ENCODE measurements at places on chromosomes 12 and 14.

DNA sequence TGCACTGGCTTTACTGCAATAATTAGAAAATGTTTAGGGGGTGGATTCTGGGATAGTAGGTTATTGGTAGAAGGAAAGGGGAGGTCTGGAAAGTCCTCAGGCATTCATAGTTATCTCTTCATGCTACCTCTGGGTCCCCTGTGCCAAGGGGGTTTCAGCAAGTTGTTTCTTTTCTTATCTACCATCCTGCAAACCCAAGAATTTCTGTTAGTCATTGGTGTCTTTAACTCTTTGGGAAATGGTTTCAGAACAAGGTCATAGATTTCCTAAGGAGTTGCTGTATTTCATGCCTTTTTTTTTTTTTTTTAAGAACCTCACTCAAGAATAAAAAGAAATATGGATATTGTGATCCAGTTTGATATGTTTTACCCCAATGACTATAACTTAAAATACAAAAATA lies 63.6 kb downstream of the SLC4A8 start:
- no peak for DNase-seq

- DNase-seq = peak; percentile 58
Observed at GRCh38 chr12:57086493-57087009, 2.4 kb upstream of the NAB2 start.

DNA sequence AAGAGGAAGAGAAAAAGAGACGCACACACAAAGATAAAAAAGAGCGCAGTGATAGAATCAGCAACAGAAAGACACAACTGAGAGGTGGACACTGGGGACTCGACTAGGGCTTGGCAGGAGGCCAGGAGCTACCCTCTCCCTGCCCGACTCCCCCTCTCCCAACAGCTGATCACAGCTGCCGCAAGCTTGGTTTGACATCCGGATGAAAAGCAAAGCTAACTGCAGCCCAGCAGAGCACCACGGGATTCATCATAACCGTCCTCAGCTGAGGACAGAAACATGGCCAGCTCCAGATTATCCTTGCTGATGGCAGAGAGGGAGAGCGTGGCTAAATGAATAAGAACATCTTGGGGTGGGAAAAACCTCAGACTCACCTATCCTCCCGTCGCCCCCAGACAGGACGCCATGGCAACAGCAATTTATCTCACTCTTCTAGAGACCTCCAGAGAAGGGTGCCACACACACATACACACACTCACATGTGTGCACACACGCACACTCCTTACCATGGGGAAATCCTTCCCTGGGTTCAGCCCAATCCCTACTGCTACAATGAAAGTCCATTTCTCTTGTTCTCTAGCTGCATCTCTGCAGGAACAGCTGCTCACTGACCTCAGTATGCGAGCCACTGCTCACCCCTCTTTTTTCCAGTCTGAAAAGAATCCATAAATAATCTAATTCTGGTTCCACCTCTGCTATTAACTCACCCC lies 135.3 kb downstream of the NTF3 start:
- no peak for DNase-seq

GRCh38 chr12:120025640-120026039 lies 36.6 kb downstream of the BICDL1 start:
- DNase-seq = no peak

- DNase-seq = no peak
Observed at GRCh38 chr12:70661466-70662161, 24.4 kb upstream of the PTPRB start.

DNA sequence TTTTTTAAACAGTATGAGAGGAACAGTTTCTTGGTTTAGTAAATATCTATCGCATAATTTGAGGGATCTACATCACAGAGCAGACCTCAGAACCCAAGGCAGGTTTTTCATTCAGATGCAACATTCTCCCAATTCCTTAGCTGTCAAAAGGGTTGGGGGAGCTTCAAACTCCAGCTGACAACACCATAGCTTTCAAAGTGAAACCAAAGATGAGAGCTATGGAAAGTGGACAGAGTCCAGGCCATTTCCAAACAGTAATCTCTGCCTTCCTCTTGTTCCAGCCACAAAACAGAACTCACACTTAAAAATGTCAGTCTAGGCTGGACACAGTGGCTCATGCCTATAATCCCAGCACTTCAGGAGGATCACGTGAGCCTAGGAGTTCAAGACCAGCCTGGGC lies 87.8 kb downstream of the SPRING1 start:
- DNase-seq = no peak
